ENCODE measurements at places on chromosomes 3 and 15. TPM values are rescaled to one million over a fixed set of nuclear protein-coding genes. Genes with fewer than 3 reads are reported as not detected.
A peak's percentile ranks its signal among the peaks of the same experiment; 100 is the strongest.

Gene LSAMP
- polyA plus RNA-seq, result 25.8 TPM

- DNase-seq, result no peak
Measured at GRCh38 chr15:31031471-31032067, 40.1 kb upstream of the MTMR10 start.

DNA sequence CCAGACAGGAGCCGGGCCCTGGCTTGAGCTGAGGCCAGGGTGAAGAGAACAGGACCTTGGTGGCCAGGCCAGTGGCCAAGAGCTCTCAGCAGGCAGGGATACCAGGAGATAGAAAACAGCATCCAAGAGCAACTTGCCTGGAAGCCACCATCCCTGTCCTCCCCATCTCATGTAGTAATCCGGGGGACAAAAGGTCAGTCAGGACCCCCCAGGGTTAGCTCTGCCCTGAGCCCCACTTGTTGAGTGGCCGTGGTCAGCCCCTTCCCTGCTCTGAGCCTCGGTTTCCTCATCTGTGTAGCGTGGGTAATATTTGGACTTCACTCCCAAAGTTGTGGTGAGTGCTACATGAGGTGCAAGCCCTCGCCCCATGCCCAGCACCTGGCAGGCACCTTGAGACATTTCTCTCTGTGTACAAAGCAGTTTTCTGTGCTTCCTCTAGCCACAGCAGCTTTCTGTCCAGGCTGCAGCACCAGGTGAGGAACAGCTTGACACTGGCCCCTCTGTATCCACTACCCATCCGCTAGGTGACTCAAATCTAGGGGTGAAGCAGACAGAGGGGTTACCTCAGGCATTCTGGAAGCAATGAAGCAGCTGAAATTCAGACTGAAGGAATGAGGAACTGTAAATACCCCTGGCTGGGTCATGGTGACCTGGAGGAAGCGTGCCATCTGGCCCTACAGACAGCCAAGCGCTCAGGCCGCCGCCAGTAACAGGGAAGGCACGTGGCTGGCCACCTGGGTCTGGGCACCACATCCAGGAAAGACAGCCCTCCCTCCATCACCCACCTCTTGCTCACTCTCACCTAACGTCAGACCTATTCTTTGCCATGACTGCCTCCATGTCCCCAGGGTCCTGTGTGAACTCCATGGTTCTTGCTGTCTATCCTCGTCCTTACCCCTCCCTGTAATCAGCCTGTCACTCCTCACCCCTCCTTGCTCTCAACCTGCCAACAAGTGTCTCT lies 6.7 kb downstream of the CISH start:
- peak; percentile 88 for DNase-seq

- no peak for DNase-seq
Measured at GRCh38 chr3:158419820-158420653, 151.0 kb upstream of the MLF1 start.

Gene NRROS
- 6.5 TPM for polyA plus RNA-seq

GRCh38 chr3:110984456-110985250 lies 87.0 kb upstream of the NECTIN3 start:
- DNase-seq, result no peak

Gene COL6A6
- polyA plus RNA-seq, result 50.7 TPM

- no peak for DNase-seq
Measured at GRCh38 chr3:24352893-24353553, 141.6 kb downstream of the THRB start.

DNA sequence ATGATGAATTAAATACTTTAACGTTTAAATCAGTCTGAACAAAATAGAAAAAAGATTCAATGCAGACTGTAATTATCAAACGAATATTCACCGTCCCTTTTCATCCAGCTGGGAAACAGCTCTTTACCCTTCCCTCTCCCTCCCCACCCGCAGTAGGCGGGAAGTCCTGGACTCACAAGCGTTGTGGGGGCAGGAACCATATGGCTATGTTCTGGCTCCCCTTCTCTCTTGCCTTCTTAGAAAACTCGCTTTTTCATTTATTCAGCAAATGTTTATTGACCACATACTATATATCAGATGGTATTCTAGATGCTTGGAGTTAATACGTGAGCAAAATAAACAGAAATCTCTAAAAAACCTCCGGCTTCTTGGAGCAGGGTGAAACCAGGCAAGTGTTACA lies 715 bp upstream of the SCAPER start:
- DNase-seq, result peak; percentile 39

Gene SLC12A1
- polyA plus RNA-seq, result 0.84 TPM

DNA sequence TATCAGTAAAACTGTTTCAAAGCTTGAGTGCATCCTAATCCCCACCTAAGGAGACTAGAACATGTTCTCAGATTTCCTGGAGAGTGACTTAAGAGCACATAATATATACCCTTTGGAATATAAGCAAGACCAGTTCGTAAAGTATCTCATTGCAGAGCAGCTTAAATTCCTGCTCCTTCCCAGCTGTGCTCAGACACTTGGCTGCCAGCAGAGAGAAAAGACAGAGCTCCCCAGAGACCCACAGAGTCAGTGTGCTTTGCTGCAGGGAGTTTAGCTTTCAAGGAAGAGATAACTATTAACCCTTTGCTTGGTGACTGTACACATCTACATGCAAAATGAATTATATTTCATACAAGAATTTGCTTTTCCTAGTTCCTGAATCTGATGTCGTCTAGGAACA lies 338.1 kb upstream of the ARHGEF26 start:
- DNase-seq, result peak; percentile 72

Gene RTP1
- polyA plus RNA-seq, result not detected

Gene C3orf80
- polyA plus RNA-seq, result 6.2 TPM

- no peak for DNase-seq
Measured at GRCh38 chr3:11606865-11607440, 36.8 kb downstream of the VGLL4 start.

Gene RAD54L2
- 19.0 TPM for polyA plus RNA-seq

GRCh38 chr3:177978946-177979345 lies 557.3 kb upstream of the KCNMB2 start:
- no peak for DNase-seq

- DNase-seq, result no peak
Measured at GRCh38 chr15:48355377-48355776, 24.1 kb downstream of the DUT start.

GRCh38 chr15:64519897-64520296 lies 59.5 kb downstream of the ZNF609 start:
- DNase-seq, result no peak

Gene FBXW12
- 0.24 TPM for polyA plus RNA-seq

- DNase-seq, result no peak
Measured at GRCh38 chr3:61464518-61465140, 96.7 kb upstream of the PTPRG start.

- DNase-seq, result no peak
Measured at GRCh38 chr3:195758721-195759353, 38.1 kb downstream of the MUC20 start.

GRCh38 chr3:27311400-27311799 lies 57.8 kb downstream of the NEK10 start:
- DNase-seq, result no peak

Gene TRIM71
- polyA plus RNA-seq, result 6.8 TPM

DNA sequence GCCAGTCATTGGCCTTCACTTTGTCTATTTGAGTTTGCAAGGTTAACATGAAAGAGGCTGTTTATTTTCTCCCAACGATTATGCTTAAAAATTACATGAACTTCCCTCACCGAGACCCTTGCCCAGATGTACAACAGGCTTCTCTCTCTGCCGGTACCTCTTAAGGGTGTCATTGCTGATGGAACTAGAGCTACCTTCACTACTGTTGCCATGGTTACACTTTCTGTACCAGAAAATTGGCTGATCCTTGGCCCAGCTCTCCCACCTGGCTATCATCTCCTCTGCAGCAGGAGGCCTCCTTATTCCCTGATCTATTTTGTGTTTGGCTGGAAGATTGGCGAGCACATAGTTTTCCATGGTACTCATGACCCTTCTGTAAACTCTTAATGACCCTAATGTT lies 24.0 kb upstream of the LIPC start:
- DNase-seq, result no peak

DNA sequence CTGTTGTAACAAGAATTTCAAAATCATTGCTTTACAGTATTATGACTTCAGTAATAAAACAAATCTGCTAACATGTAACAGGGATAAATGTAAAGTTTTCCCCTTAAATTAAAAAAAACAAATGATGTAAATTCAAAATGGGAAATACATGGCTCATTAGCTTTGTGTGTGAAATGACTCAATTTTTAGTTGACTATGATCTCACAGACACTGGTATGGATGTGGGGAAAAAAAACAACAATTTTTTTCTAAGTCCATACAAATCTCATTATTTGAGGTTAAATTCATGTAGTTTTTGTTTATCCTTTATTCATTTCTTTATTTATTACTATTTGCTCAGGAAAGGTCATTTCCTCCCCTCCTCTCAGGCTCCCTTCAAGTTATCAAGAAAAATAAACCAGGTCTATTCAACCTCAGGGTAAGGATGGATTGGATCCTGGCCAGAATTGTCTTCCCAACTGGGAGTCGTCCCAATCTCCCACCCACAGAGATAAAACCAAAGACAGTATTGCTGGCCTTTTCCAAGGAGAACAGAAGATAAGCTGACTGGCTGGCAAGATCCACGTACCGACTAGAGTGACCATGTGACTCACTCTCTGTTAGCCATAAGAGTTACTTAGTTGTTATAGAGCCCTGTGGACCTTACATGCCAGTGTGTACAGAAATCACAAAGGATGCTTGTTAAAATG lies 373.3 kb downstream of the GAP43 start:
- no peak for DNase-seq

DNA sequence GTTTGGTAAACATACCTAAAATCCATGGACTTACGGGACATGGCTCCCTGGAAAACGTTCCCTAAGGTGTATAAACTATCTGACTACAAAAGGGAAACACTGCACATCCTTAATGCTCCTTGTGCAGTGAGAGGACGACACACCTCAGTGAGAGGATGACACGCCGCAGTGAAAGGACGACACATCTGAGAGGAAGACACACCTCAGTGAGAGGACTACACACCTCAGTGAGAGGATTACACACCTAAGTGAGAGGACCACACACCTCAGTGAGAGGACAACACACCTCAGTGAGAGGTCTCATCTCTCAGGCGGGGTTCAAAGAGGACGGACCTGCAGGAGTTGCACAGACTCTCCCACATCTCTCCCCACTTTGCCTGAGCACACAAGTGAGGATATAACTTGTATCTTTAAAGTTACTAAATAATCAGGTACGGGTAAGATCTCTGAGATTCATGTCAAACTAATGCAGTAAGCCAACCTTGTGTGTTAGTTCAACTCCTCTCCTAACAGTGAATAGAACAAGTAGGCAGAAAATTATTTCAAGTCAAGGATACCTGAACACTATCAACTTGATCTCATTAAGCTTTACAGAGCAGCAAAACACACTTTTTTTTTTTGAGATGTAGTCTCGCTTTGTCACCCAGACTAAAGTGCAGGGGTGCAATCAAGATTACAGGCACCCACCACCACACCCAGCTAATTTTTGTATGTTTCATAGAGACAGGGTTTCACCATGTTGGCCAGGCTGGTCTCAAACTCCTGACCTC lies 32.1 kb downstream of the HERC2 start:
- no peak for DNase-seq

Measured in left lung (tissue), 14 donors.